ENCODE measurements at places on chromosomes 6 and 20.

DNA sequence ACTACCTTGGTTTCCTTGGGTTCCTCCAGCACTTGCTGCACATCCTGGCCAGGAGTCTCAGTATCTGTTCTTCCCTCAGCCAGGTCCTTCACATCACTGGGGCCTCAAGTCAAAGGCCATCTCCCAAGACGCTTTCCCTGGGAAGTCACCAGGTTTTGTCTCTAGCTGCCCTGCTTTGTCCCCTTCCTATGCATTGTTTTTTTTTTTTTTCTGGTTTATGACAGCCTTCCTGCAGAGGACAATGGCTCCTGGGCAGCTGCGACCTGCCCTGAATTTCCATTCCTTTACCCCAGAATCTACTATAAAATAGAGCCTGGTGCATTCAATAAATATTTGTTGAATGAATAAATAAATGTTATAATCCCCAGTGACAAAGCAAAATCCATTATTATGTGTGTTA, 687.3 kb downstream of the QKI start:
- no peak for DNase-seq

DNA sequence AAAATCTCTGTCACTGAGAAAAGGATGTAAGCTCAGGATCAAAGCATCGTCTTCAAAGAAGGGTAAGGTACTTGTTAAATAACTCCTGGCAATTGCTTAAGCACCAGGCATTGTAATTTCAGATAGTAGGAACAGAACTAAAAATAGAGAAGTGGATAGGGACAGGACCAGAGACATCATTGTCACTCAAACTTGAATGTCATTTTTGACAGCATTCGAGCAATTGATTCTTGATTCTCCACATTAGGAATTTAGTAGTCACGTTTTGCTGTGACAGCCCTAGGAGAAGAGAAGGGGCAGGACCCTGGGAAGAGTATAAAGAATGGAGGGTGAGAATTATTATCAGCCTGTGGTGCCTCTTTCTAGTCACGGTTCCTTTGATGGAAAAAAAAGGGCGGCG, 50.1 kb upstream of the BACH2 start:
- no peak for DNase-seq

DNA sequence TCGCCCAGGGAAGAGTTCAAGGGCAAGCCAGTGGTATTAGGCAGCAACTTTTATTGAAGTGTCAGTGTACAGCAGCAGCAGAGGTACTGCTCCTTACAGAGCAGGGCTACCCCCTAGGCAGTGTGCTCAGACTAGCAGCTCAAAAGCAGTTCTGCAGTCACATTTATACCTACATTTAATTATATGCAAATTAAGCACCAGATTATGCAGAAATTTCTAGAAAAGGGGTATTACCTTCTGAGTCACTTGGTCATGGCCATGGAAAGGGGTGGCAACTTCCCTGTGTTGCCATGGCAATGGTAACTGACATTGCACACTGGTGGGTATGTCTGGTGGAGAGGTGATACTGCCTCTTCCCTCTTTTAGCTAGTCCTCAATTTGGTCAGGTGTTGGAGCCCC, 2.1 kb upstream of the ZKSCAN4 start:
- no peak for DNase-seq

DNA sequence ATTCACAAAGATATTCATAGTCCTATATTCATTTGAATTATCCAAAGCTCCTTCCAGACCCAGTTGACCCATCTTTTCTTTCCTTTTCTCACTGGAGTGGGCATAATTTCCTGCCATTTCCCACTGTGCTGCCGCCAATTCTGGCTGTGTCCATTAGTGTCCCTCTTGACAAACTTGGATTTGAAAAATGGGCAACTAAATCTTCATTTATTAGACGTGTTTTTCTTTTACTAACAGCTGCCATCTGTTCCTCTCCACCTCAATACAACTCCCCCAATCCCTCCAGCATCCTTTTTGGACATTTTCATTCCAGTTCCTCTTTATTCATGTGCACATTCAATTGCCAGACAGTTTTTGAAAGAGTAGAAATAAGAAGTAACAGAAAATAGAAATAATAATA, 90.5 kb downstream of the PCSK2 start:
- DNase-seq = no peak

Measured in stimulated activated CD8-positive, alpha-beta memory T cell treated with anti-CD3 and anti-CD28 coated beads, Interleukin-15, amount 100 ng/mL, for 48 hours (primary cell).